ENCODE measurements at places on chromosomes 2 and 18. TPM values are rescaled to one million over a fixed set of nuclear protein-coding genes. Genes with fewer than 3 reads are reported as not detected.

The C18orf63 gene
- not detected for polyA plus RNA-seq

The TMEM200C gene
- polyA plus RNA-seq, result 1.7 TPM

DNA sequence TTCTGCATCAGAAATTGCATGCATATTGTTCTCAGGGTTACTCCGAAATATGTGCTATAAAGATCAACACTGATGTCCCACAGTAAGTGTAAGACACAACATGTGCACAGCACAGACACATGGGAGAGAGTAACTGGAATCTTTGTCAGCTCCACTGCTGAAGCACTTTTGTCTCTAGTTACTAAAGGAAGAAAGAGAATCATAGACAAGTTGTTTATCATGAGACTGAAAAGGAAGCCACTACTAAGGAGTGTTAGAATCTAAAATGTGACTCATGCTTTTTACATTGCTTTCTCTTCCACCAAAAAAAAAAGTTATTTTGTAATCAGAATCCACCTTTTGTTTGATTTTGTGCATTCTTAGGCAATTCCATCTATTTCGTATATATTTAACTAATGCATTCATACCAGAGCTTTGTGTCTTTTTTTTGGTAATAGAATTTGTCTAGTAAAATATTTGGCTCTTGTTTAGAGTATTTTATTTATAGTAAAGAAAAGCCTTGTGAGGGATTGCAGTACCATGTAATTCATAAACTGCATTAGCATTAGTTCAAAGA, 502.4 kb downstream of the FBXO15 start:
- no peak for DNase-seq

- no peak for DNase-seq
Measured at GRCh38 chr2:60268661-60269060, 284.8 kb downstream of the BCL11A start.

Measured in AG04450 (cell line).